ENCODE measurements at places on chromosomes 2 and 18.

- no peak for DNase-seq
Measured at GRCh38 chr2:127574656-127575055, 39.2 kb downstream of the MYO7B start.

DNA sequence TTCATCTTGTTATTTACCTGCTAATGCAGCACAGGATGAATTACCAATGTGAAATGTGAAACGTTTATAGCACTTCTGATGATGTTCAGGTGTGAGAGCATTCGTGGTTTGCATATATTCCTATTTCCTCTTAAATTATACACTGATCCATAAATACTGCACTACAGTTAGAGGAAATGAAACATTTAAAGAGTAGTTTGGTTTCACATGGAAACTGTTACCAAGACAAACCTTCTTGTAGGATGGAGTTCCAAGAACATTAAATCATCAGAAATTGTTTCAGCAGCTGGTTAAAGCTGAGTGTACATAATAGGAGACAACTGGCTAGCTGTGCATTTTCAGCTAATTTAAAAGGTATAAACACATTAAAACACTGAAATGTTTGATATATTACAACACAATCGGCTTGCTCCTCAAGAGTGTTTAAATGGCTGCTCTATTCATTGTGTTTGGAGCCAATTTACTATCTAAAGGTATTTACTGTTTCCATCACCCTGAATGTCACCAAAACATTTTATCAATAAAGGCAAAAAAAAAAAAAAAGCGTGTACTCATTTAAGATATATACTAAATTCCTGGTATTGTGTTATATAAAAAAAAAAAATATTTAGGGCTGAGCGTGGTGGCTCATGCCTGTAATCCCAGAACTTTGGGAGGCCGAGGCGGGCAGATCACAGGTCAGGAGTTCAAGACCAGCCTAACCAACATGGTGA, 100.6 kb downstream of the DYM start:
- no peak for DNase-seq

GRCh38 chr2:100895402-100895801, 75.5 kb downstream of the NPAS2 start:
- no peak for DNase-seq

DNA sequence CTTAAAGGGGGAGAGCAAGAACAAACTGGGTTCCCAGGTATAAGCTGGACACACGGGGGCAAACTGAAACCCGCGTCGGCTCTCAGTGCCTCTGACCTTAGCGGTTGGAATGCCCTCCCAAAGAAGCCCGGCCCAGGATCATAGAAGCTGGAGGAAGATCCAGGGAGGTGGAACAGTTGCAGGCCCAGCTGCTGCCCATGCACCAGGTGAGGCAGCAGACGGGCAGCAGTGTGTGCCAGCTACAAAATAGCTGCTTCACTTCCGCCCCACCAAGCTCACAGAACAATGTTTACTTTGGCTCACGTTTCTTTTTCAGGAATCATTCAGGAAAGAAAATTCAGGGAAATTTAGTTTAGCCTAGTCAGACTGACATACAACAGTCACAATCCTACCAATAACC, 3.9 kb upstream of the ERMN start:
- DNase-seq = no peak

GRCh38 chr2:236862961-236863728, 222.5 kb upstream of the COPS8 start:
- DNase-seq = no peak

- no peak for DNase-seq
Measured at GRCh38 chr2:24482251-24482971, 8.6 kb upstream of the NCOA1 start.
